ENCODE measurements at places on chromosomes 16 and 17.

DNA sequence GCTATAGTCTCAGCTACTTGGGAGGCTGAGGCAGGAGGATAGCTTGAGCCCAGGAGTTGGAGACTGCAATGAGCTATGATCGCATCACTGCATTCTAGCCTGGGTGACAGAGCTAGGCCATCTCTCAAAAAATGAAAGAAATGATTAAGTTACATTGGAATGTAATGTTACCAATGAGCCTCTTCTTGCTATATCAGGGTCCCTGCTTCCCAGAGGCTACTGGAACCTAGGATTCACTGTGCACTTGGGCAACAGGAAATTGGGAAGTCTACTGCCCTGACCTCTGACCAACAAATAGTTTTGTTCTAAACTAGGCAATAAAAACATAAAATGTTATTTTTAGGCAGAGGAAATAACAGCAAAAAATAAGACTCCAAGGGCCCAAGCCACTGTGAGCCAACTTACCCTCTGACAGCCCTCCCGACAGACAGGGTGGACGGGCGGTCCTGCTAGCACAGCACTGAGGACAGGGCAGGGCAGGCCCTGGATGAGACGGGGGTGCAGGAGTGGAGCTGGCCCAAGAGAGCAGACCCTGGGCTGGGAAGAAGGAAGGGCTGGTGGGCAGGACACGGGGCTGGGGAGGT, 27.5 kb downstream of the NSMCE1 start:
- no peak for DNase-seq

- no peak for DNase-seq
Measured at GRCh38 chr16:56506941-56507340, 12.9 kb downstream of the BBS2 start.

DNA sequence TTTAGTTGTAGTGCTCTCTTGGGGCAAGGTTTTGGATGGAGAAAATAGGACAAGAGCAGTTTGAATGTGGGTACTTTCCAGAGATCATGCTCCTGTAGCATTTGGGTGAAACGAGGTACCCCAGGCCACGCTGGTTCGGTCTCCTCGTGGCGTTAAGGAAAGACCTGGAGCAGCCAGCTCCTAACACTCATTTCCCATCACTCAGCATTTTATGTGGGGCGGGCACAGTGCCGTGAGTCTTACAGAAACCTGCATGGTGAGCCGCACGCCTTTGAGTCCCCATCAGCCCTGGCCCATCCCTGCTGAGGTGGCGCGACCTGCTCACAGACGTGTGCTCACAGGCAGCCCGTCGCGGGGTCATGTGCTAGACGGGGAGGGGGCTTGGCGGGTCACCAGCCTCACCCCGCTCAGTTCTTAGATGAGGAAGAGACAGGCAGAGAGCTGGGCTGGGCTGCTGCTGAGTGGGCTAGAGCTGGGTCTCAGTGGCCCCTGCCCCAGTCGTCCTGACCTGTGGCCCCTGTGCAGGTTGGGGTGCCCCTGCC, 37.3 kb downstream of the TBCD start:
- no peak for DNase-seq

DNA sequence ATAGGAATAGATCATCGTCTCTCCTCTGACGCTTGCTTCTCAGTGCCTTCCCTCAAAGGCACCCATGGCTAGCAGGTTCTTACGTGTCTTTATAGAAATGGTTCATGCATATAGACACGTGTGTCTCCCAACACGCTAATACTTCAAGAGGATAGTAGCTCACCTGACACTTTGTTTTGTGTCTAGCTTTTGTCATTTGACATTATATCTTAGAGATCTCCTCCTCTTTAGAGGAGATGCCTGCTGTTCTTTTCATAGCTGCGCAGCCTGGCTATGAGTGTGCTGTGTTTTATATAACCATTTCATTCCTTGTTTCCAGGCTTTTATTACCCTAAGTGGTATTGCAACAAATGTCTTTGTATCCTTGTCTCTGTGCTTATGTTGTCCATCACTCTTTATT, 411.7 kb downstream of the CPPED1 start:
- DNase-seq = no peak

DNA sequence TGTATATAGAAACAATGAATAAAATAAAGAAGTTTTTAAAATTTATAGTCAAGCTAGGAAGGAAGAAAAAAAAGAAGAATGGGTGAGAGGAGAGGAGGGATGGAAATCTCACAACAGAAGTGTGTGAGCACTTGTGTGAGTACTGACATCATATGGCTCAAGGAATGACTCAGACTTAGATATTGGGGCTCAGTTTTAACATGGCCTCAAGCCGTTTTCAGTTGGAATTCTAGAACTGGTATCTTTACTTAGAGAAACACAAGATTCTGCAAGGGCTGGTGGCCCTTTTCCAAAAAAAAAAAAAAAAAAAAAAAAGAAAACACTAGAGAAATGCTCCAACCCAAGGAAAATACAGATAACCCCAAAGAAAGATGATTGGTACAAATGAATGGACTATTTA, 55.1 kb downstream of the STXBP4 start:
- no peak for DNase-seq

DNA sequence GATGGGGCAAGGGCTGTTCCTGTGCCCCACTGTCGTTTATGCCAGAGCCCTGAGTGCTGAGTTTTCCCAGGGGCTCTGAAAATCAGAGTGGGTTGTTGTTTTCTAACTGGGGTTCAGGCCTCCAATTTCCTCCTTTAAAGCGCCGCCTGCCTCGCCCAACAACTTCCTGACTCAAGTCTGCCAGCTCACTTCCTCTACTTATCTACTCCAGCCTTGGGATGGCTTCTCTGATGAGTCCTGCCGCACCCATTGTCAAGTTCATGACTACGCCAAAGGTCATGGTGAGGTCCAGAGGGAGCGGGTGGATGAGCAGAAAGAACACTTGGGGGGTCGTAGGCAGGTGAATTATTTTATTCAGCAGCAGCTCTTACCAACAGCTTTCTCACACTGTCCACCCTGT, 104.7 kb downstream of the UTP18 start:
- DNase-seq = peak; percentile 10

GRCh38 chr17:45852535-45853297, 8.0 kb downstream of the SPPL2C start:
- peak; percentile 75 for DNase-seq

- DNase-seq = no peak
Measured at GRCh38 chr16:50316102-50316847, 49.9 kb downstream of the ADCY7 start.

GRCh38 chr16:1057252-1057932, 15.2 kb upstream of the SSTR5 start:
- peak; percentile 55 for DNase-seq

GRCh38 chr16:28967156-28967555, 7.4 kb upstream of the SPNS1 start:
- DNase-seq = no peak

DNA sequence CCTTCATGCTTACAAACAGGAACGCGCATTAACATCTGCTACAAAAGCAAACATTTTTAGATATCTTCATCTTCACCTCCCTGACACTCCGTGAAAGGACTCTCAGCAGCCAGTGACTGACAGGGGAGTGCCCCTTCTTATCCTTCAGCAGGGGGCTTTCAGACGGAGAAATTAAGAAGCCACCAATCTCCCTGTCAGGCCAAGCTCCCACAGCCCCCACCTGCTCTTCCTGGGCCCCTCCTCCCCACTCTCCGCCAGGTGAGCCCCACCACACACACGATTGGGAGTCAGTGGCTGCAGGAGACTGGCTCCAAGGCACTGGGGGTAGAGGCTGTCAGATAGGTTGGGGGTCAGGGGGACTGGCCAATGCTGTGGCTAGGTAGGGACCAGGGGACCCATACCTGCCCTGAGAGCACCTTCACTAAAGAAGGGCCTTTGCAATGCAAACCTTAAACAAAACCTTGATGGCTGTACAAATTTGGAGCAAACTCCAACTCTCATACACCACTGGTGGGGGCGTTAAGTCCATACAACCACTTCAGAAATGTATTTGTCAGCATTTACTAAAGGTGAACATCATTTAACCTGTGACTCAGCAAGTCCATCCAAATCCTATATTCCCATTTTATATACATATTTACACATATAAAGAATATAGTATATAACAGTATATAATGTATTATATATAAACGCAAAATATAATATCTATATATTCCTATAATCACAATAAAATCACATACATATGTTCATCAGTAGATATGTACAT, 232.2 kb downstream of the ZNF423 start:
- no peak for DNase-seq

- no peak for DNase-seq
Measured at GRCh38 chr16:20707461-20707860, 10.0 kb upstream of the ACSM1 start.

DNA sequence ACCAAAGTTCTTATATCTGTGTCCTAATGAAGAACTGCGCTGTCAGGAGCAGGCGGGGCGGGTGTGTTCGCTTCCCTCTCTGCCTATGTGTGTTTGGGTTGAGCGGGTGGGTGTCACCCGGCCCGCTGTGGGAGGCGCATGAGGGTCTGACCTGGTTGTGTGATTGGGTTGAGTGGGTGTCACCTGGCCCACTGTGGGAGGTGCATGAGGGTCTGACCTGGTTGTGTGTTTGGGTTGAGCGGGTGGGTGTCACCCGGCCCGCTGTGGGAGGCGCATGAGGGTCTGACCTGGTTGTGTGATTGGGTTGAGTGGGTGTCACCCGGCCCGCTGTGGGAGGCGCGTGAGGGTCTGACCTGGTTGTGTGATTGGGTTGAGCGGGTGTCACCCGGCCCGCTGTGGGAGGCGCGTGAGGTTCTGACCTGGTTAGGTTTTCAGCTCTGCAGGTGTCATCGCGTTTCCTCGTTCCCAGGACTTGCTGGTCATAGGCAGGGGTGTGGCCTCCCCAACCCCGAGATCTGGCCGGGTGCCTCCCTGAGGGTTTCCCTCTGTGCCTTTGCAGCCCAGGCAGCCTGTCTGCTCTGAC, 69.6 kb upstream of the ZNF750 start:
- DNase-seq = no peak

DNA sequence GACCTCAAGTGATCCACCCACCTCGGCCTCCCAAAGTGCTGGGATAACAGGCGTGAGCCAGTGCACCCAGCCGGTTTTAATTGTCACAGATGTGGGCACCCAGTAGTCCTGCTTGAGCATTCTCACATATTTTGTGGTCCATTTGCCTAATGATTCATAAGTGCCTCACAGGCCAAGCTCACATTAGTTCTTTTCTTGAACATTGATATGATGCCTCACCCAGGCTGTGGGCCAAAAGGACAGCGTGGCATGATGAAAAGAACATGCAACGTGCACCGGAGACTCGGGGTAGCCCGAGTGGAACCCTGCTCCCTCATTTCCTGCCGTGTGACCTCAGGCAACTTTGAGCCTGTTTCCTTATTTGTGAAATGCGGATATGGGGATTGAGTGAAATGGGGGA, 181.9 kb downstream of the SNX29 start:
- DNase-seq = no peak

DNA sequence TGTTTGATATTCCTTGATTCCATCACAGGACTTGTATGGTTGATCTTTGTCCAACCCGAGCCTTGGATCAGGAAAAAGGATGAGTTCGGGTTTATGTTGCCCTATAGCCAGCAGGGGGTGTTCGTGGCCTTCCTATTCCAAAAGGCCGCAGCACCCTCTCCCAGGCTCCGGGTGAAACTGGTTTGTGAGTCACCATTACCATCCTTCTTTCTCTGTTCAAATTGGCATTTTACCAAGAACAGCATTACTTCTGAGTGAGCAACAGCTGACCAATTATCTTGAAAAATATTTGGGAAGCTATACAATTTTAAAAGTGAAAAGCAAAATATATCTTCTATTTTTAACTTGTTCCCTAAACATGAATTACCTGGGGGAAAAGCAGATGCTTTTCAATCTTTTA, 24.3 kb upstream of the KRT20 start:
- peak; percentile 93 for DNase-seq

DNA sequence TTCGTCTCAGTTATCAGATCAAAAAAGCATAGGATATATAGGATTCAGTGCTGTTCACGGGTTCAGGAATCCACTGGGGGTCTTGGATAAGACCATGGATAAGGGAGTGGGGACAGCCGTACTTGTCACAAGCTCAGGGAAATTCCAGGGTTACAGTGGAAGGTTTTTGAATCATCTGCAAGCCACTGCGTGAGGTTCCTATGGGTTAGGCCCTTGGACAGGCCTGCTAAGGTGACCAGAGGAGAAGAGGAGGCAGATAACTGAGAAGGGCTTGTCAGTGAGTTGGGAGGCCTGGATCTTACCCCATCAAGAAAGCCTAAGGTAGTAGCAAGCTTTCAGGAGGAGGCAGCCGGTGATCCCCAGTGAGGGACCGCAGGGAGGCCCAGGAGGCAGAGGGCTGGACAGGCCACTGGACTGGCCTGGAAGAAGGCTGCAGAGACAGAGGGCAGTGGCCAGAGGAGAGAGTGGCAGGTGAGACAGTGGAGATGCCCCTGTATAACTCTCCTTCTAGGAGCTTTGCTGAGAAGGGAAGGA, 27.3 kb downstream of the NGFR start:
- peak; percentile 61 for DNase-seq

DNA sequence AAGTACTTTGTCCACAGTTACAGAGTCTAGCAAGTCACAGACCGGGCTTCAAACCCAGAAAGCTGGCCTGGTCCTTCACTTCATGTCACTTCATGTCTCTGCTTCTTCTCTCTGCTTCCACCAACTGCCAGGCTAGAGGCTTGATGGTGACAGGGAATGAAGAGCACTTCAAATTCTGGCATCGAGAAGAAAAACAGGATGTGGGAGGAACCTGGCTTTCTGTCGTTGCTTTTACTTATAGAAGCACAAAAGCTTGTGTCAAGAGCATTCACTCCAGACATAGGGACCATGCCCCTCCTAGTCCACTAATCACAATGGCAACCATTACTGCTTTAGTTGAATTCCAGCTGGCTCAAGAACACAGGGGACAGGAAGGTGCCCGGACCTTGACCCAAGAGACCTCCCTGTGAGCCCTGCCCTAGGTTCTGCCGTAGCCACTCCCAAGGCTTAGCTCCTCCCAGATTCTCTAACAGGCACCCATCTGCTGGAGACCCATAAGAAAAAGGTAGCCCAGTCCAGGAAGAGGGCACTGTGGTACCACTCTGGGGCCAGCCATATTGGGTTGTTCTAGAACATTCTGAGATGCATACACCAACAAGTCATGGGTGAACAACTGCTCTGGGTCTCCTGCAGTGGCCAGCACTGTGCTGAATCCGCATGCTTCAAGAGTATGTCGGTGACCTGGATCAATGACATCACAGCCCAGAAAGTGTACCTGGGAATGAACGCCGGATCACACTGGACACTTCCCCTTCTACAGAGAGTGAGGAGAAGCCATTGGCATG, 181.8 kb downstream of the C16orf95 start:
- DNase-seq = no peak

Data from suppressor macrophage treated with lipopolysaccharide for 1 hour (primary cell).